ENCODE measurements at places on chromosomes 2 and 18. TPM values are rescaled to one million over a fixed set of nuclear protein-coding genes. Genes with fewer than 3 reads are reported as not detected.

The KHK gene
- total RNA-seq: 5.5 TPM

The TRIM43 gene
- total RNA-seq: not detected

The LOXHD1 gene
- total RNA-seq: not detected

The MARCHF4 gene
- total RNA-seq: not detected

The HOXD9 gene
- not detected for total RNA-seq

The FARP2 gene
- 151 TPM for total RNA-seq

The SULT1C2 gene
- not detected for total RNA-seq

DNA sequence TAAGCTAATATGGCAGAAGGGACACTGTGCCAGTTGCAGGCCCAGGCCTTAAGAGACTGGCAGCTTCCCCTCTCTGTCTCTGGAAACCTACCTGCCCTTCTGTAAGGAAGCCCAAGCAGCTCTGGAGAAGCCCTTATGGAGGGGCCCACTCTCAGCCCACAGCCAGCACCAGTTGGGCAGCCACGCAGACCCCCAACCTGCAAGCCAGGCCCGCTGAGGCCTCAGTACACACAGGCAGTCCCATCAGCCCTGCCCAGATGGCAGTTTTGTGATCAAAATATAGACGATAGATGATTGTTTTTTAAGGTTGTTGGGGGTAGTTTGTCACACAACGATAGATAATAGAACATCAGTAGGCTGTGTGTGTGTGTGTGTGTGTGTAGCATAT is 36.8 kb upstream of the ALPP start:
- DNase-seq: no peak

GRCh38 chr2:173803449-173803848 is 161.7 kb downstream of the SP3 start:
- DNase-seq: no peak

GRCh38 chr2:2648094-2648493 is 317.0 kb upstream of the MYT1L start:
- no peak for DNase-seq

- DNase-seq: no peak
Measured at GRCh38 chr2:5877360-5877759, 185.2 kb downstream of the SOX11 start.

DNA sequence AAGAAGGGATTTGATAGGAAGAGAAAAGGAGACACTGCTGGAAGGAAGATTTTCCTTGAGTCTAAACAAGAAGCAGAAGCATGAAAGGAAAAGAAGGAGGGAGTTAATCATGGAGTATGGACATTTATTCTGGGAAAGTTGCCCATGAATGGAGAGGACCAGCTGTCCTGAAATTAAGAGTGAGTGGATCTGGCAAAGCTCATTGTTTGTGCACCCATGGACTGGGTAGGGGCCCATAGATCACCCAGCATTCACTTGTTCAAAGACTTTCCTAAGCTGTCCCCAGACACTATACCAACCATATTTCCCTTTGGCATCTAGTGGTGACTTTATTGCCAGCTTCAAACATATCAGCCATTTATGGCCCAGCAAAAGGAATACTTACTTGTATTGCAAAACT is 422.7 kb downstream of the FBXO15 start:
- DNase-seq: no peak

- no peak for DNase-seq
Measured at GRCh38 chr18:68397241-68398035, 317.5 kb downstream of the TMX3 start.

DNA sequence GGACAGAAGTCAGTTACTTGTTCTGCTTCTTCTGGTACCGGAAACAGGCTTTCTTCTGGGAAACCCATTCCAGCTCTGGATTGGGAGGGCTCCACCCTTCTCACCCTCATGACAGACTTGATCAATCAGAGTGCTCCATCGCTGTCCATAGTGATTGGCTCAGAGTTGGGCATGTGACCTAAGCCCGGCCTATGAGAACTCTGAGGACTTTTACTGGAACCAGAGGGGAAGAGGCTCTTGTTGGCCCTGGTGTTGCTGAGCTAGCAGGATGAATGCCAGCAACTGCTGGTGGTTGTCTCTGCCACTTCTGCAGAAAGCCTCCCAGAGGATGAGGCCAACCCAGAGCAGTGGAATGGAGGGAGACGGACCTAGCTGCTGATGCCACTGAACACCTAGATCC is 33.3 kb downstream of the TMEM37 start:
- DNase-seq: no peak

GRCh38 chr2:101630224-101630949 is 67.1 kb upstream of the MAP4K4 start:
- DNase-seq: no peak

GRCh38 chr2:219714681-219715400 is 87.4 kb downstream of the SLC4A3 start:
- DNase-seq: no peak

DNA sequence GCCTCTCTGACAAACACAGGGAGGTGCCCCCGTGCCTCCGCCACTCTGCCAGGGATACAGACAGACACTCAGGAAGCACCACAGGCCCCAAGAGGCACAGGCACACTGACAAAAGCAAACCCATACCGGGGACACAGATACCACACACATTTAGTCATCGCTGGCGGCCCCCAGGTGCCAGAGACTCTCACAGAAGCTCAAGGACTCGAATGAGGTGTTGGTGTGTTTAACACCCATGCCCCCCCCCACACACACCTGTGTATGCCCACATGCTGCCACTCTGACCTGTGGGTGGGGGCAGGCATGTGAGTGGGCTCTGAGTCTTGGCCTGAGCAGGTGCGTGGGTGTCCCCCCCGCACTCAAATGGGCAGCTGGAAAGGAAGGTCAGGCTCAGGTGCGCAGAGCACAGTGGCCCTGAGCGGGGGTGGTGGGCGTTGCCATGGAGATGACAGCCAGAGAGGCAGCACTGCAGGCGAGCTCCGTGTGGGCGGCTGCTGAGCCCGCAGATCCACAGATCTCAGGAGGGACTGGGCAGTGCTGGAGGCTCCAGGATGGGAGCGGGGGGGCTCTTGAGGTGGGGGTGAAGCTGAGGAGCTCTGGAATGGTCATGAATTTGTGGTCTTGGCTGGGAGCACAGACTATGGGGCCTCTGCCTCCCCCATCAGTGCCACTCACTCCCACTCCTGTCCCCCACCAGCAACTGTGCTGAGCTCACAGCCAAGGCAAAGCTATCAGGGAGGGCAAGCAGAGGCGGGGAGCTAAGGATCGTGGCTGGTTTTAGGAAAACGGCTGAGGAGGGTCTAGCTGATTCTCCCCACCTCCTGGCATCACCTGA is 73.9 kb upstream of the TAF1B start:
- no peak for DNase-seq

- no peak for DNase-seq
Measured at GRCh38 chr2:181607629-181608590, 49.0 kb downstream of the CERKL start.

DNA sequence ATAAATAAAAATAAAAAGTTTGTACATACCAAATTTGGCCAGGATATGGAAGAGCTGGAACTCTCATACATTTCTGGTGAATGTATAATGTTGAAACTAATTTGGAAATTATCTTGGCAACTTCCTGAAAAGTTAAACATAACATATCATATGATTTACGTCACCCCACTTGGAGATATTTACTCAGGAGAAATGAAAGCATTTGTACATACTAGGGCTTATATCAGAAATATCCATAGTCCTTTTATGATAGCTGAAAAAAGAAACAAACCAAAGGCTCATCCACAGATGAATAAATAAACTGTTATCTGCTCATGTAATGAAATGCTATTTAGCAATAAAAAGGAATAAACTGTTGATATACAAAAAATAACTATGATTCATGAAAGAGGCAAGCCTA is 318.2 kb upstream of the NRXN1 start:
- no peak for DNase-seq

- DNase-seq: no peak
Measured at GRCh38 chr2:76826691-76827090, 695.5 kb downstream of the LRRTM4 start.

DNA sequence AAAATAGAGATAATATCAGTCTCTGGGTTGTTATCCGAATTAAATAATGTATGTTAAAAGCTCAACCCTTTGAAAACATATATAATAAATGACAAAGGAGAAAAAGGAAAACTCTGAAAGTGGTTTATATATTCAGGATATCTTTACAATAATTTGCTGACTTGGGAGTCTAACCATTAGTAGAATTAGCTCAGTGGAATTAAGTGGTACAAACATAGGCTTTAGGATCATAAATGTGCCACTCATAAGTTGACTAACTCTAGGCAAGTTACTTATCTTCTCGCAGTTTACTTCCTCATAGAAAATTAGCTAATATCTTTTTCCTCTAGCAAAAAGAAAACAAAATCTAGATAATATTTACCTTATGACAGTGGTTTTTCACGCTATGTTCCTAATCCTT is 44.6 kb downstream of the HEATR5B start:
- DNase-seq: no peak

DNA sequence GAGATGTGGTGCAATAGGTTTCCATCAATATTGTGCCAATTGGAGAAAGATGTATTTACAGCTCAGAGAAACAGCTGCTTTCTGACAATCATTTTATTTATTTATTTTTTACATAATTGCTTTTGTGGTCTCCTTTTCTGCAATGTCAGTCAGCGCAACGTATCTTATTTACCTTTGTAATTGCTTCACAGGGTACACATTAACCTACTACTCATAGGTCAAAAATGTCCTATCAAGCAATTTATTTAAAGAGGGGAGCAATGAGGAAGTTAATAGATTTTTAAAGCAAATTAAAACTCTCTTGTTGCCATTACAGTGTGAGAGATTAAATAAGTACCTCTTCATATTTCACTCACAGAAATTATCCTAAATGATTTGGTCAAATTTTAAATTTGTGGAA is 291.0 kb downstream of the CALCRL start:
- no peak for DNase-seq
